Endodermal cell (in vitro differentiated cells): ENCODE measurements at places on chromosomes 5 and 9. TPM values are rescaled to one million over a fixed set of nuclear protein-coding genes. Genes with fewer than 3 reads are reported as not detected.

DNA sequence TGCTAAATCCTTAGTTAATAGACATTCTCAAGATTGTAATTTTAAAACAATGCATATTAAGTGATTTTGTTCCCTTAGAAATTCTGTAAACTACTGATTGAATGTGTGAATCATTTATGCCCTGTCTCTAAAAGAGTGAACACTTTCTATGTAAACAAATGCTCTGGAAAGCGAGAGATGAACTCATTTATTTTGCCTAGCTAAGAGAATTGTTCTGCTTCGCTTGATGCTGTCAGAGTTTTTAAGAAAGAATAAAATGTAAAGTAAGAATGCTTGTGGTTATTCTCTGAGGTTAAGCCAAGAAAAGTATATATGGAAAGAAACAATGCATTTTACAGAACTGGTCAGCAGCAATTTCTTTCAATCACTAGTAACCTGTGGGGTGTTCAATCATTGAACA, 347.4 kb upstream of the NUDT12 start:
- no peaks in the 10 kb centered on the region for H3K4me1 ChIP-seq
- no peaks in the 10 kb centered on the region for H3K36me3 ChIP-seq
- no peaks in the 10 kb centered on the region for H3K27me3 ChIP-seq
- no peak for DNase-seq
- no peak overlapping the region for H3K4me3 ChIP-seq

Gene FGF18
- total RNA-seq, result 0.32 to 0.44 TPM (median 0.35 TPM) in 3 replicates

DNA sequence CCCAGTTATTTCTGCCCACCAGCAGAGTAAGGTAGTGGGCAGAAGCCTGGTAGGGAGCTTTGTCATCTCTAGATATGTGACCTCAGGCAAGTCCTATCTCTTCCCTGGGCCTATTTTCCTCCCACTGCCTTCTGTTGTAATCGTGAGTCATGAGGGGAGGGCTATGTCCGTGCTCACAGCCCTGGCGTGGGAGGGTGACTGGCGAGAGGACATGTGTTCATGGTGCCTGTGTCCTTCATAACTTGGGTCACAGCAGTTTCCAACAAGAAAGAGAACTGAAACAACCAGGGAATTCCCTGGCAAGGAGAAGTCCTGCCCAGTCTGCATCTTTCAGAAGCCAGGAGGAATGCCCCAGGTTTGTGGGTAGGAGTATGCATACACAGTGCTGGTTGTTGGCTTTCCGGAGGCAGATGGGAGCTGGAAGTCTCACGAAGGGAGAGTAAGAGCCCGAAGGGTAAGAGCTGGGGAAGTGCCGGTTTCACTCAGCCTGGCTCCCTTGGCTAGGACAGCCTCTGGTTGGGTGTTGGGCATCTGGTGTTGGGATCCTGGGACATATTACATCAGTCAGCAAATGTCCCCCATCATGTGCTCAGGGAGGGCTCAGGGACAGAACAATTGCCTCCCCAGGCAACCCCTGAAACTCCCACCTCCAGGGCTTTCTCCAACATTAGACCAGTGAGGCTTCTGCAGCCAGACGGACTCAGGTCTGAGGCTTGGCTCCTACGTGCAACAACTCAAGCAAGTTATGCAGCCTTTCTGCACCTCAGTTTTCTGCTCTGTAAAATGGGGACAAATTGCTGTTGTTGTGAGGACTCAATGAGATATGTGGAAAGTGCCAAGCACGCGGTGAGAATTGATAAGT, 4.3 kb upstream of the TIFAB start:
- H3K36me3 ChIP-seq, result no peaks in the 10 kb centered on the region
- H3K27ac ChIP-seq, result no peak overlapping the region
- no peak for DNase-seq
- H3K4me1 ChIP-seq, result no peaks in the 10 kb centered on the region
- peaks cover 71% of the 10 kb centered on the region for H3K27me3 ChIP-seq

- no peak for DNase-seq
- no peak overlapping the region for H3K27ac ChIP-seq
- H3K27me3 ChIP-seq, result no peaks in the 10 kb centered on the region
- H3K36me3 ChIP-seq, result peaks cover 32% of the 10 kb centered on the region
These were observed 9.4 kb downstream of the TSC1 start for GRCh38 chr9:132935026-132935425.

GRCh38 chr5:123444016-123444415, 20.8 kb upstream of the CEP120 start:
- H3K4me1 ChIP-seq, result no peaks in the 10 kb centered on the region
- no peak overlapping the region for H3K27ac ChIP-seq
- no peaks in the 10 kb centered on the region for H3K27me3 ChIP-seq
- no peak for DNase-seq
- H3K4me3 ChIP-seq, result no peak overlapping the region

DNA sequence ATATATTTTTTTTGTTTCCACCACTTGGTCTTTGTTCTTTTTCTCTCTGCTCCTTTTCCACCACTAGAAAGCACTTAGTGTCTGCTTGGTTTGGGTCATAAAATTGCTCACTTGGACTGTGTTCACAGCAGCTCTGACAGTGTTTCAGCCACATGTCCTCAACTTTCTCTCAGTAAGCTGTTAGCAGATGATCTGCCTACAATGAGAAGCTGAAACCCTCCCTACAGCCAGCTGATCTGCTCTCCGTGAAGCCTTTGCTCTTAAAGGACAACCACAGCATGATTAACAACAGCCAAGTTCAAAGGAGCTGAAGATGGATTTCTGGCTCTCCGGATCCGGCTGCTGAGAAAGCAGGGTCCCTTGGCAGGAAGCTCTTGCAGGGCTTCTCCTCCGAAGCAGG, 31.6 kb downstream of the PRLR start:
- no peak overlapping the region for H3K4me3 ChIP-seq
- H3K27me3 ChIP-seq, result no peaks in the 10 kb centered on the region
- peaks cover 16% of the 10 kb centered on the region for H3K4me1 ChIP-seq
- no peaks in the 10 kb centered on the region for H3K36me3 ChIP-seq

- peaks cover 1% of the 10 kb centered on the region for H3K36me3 ChIP-seq
- H3K4me3 ChIP-seq, result no peak overlapping the region
- H3K4me1 ChIP-seq, result no peaks in the 10 kb centered on the region
- H3K27me3 ChIP-seq, result peaks cover 16% of the 10 kb centered on the region
- DNase-seq, result peak; percentile 20
- H3K27ac ChIP-seq, result no peak overlapping the region
These were observed 2.0 kb downstream of the GLIPR2 start for GRCh38 chr9:36138496-36138895.

DNA sequence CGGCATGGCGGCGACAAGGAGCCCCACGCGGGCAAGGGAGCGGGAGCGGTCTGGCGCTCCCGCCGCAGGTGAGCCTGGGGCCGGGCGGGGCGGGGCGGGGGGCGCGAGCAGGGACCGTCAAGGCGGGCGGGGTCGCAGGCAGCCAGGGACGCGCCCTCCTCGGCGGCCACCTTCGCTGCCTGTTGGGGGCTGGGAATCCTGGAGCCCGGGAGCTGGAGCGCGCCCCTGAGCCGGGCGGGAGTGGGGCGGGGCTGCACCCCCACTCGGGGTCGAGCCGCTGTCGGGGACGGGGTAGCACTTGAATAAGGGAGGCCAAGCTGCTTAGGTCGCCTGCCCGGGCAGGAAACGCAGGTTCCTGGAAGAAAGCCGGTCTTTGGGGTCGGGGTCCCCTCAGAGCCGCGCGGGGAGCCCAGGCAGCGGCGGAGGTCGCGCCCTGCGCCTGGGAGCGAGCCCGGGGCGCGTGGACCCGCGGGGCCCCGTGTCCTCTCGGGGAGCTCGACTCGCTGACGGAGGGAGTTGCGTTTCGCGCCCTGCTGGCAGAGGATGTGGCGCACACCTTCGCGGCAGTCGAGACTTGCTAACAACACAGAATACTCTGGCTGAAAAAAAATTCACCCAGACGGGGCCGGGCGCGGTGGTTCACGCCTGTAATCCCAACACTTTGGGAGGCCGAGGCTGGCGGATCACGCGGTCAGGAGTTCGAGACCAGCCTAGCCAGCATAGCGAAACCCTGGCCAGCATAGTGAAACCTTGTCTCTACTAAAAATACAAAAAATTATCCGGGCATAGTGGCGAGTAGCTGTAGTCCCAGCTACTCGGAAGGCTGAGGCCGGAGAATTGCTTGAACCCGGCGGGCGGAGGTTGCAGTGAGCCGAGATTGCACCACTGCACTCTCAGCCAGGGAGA, 552 bp downstream of the OTULINL start:
- no peaks in the 10 kb centered on the region for H3K4me1 ChIP-seq
- H3K36me3 ChIP-seq, result no peaks in the 10 kb centered on the region
- peaks cover 38% of the 10 kb centered on the region for H3K27me3 ChIP-seq
- DNase-seq, result peak; percentile 89

GRCh38 chr9:8816361-8816760, 1016.8 kb upstream of the DMAC1 start:
- DNase-seq, result no peak
- peak overlapping the region; percentile 76 for H3K27ac ChIP-seq
- H3K4me3 ChIP-seq, result no peak overlapping the region

GRCh38 chr5:126793097-126793496, 16.2 kb downstream of the LMNB1 start:
- H3K4me3 ChIP-seq, result no peak overlapping the region
- H3K27ac ChIP-seq, result no peak overlapping the region
- DNase-seq, result no peak
- H3K4me1 ChIP-seq, result no peaks in the 10 kb centered on the region

DNA sequence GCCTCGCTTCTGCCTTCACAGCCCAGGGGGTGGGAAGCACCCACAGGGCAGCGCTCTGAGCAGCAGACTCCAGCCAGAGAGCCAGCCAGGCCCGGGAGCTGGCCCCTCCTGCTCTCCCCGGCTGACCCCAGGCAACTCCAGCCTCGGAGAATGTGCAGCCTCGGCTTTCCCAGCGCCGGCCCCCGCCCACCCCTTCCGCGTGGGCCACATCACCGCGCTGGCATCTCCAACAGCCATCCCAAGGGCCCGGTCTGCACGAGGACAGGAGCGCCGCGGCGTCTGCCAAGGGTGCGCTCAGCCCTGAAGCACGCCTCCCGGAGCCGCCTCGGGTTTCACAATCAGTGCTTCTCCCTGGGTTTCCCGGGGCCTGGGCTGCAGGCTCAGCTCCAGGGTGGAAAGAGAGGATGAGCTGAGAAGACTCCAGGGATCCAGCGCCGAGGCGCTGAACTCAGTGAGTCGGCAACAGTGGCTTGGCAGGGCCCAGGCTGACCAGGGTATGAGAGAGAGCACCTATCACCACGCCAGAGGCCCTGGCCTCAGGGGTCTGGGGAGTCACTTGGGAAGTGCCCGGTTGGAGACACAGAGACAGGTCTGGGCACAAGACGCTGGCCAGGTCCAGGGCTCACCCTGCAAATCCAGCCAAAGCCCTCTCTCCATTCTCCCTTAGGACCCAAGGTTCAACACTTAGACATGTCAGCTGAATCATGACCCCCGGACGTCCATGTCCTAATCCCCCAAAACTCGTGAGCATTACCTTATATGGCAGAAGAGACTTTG, 79.6 kb downstream of the ADAMTS2 start:
- no peaks in the 10 kb centered on the region for H3K27me3 ChIP-seq
- H3K27ac ChIP-seq, result no peak overlapping the region
- no peak overlapping the region for H3K4me3 ChIP-seq
- peak; percentile 67 for DNase-seq
- no peaks in the 10 kb centered on the region for H3K36me3 ChIP-seq
